ENCODE measurements at places on chromosomes 7 and 10.

DNA sequence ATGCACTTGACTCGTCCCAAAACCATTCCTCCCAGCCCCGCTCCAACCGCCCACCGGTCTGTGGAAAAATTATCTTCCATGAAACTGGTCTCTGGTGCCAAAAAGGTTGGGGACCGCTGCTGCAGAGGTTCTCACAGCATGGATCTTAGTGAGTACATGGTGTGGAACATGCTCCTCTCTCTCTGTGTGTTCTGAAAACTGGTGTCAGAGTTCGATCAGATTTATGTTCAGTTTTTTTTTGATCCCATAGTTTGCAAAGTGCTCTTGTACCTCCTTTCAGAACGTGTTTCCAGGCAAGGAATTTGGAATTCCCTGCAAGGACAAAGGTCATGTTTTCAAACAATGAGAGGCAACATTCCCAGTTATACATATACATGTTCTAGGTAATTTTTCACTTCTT is 61.2 kb upstream of the FAM171A1 start:
- DNase-seq: no peak

DNA sequence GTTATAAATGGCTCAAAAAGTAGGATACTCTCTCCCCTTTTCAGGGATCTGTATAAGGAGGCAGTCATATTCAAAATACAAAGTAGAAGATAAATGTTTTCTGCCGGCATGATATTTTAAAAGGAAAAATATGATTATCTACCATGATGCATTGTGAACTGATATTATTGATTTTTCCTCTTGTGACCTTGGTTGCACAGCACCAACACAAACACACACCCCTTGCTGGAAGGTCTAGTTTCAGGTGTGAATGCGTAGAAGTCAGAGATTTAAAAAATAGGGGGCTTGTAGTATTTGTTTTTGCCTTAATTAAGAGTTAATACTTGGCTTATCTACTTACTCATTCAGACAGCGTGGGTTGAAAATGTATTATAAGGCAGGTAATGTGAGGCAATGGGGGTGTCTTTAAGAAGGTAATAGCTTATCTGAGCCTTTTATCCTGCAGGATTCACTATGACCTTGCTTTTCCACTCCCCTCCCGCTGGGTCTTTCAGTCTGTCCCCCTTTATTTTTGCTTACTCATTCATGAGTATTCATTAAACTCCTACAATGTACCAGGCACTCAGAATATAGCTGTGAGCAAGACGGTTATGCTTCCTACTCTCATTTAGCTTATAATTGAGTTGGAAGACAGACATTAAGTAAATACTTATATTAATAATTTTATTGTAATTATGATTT is 390.6 kb downstream of the SDK1 start:
- DNase-seq: no peak

DNA sequence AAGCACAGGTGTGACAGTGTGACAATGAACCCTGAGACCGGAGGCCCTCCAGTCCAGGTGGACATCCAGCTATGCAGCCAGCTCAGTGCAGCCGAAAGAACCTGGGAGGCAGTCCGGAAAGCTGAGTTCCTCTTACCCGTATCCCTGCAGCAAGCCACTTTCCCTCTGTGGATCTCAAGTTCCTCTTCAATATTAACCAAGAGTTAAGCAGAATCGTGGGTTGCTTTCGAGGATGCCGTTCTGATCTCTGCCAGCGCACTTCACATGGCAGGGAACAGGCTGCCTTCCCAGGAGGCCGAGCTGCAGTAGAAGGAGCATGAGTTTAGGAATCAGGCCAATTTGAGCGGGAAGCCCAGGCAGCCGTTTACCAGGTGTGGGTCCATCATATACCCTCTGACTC is 591.6 kb downstream of the SDK1 start:
- no peak for DNase-seq

DNA sequence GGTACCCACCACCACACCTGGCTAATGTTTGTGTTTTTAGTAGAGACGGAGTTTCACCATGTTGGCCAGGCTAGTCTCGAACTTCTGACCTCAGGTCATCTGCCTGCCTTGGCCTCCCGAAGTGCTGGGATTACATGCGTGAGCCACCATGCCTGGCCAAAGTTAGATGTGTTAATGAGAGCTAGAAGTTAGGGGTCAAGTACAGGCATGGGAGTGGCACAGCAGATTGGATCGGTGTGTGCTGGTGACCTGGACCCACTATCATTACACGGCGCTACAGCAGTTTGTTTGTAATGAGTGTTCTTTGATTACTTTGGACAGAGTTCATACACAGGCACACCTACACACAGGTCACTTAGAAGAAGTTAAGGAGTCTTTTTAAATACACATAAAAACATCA is 36.7 kb downstream of the DNAJB6 start:
- no peak for DNase-seq

GRCh38 chr7:44063894-44064651 is 1.3 kb downstream of the PGAM2 start:
- no peak for DNase-seq

DNA sequence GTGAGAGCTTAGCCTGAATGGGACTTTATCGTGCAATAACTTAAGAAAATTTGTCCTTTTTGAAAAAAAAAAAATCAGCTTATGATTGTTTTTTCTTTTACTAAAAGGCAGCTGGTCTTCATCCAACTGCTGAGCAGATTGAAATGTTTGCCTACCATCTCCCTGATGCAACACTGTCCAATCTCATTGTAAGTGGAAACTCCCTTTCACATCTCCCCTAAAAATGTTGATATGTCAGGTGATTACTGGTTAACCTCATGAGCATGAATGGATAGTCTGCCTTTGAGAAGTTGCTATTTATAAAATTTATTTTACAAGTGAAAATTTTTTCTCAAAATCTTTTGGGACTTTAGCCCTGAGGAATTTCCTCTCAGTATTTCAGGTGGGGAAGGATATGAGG is 17.8 kb upstream of the HKDC1 start:
- no peak for DNase-seq

- no peak for DNase-seq
These were observed 110.5 kb upstream of the KCTD7 start for GRCh38 chr7:66518151-66518691.

GRCh38 chr7:140604760-140605159 is 35.9 kb downstream of the DENND2A start:
- no peak for DNase-seq

GRCh38 chr10:69061305-69062161 is 26.4 kb upstream of the SRGN start:
- peak; percentile 82 for DNase-seq

DNA sequence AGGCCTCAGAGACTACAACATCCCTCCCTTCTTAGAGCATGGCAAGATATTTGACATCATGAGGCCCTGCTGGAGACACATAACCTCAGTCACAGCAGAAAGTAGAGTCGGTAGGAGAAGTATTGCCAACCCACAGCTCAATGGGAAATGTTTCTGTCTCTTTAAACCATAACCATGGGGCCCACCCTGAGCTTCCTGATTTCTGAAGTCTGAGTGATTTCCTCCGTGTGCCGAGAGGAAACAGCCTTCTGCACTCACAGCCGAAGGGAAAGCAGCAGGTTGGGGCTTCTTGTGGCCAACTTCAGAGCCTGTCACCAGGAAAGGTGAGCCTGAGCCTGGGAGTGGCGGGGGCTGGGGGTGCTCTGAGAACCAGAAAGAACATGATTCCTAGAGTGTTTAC is at the start of gene GIMAP1:
TSS of gene GIMAP1 (plus strand) at position 246 of the 400 bp plus-strand sequence. CDS start 2,435 bp downstream, outside the sequence.
- DNase-seq: no peak

DNA sequence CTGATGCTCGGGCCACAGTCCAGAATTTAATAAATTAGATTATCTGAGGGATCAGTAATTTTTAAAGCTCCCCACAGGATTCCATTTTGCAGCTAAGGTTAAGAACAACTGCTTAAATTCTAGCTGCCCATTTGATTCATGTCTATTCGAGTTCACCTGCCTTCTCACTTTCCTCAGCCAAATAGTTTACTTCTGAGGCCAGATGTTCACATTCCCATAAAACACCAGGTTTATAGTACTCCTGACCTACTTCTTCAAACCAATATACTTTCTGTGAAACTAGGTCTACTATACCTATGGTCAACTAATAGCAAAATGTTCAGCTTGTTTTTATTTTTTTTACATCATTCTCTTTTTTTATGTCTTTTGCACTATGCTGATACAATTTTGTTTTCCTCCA is 86.3 kb downstream of the GPR158 start:
- DNase-seq: no peak

GRCh38 chr10:69413221-69413865 is 3.4 kb downstream of the TACR2 start:
- peak; percentile 46 for DNase-seq

DNA sequence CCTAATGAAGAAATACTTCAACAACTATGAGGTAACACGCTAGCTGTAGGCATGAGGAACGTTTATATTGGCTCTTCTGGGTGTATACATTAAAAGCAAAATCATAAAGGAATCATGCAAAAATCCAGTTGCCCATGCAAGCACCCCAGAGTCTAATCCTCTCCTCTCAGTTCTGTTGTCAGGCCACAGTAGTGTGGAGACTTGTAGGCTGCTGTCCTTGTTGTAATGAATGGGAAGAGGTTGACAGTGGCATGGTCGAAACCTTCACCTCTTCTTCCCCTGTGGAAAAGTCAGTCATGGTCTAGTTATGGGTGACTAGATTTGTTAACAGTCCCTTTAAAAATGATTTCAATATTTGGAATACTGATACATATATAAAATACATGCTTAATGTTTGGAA is 121.3 kb downstream of the CNOT4 start:
- DNase-seq: no peak

- no peak for DNase-seq
These were observed 308.8 kb upstream of the PHYHIPL start for GRCh38 chr10:58867683-58868082.

DNA sequence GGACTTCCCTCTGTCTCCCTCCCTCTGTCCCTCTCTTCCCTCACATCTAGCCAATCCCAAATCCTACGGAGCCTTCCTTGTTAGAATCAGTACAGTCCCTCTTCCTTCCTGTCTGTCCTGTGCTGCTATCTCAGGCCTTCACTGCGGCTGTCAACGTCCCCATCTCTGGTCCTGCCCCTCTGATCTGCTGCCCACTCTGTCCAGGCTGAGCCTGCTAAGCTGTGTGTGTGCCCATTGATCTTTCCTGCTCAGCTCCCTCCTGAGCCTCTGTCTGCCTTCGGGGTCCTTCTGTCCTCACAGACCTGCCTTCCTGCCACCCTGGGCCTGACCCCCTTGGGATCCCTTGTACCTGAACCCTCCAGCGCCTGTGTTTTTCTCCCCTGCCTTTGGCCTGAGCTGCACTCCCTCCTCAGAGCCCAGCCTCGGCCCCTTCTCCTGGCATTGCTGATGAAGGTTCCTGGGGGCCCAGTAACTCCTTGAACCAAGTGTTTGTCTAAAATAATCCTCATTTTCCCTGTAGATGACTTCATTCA is 182.1 kb upstream of the SHH start:
- DNase-seq: no peak

DNA sequence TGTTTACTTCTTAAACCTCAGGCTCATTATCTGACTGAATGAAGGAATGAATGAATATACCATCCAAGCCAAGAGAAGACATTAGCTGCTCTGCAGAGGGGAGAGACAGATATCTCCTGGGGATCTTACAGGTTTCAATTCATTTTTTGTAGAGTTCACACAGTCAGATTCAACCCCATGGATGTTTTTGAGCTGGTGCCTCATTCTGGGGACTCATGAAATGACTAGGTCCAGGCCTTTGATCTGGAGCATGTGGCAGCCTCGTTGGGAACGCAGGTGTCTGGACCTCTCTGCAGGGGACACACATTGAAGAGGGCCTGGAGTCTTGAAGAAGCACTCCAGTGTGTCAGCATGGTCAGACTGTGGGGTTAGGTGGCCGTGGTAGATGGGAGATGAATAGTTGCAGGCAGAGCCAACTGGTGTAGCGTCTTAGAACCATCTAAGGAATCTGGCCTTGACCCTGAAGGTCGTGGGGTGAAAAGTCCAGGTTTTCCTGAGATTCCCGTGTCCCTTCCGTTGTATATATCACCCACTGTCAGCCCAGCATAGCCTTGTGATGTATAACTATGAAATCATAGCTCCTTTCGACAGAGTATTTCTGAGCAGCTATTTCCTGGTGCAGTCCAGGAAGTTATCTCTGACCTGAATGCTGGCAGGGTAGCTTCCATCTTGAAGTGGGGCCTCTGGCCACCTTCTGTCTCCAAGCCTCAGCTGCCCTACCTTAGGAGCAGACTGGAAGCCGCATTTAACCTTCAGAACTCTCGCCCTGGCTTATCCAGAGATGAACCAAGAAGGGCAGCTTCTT is 22.3 kb downstream of the BTBD16 start:
- DNase-seq: no peak

DNA sequence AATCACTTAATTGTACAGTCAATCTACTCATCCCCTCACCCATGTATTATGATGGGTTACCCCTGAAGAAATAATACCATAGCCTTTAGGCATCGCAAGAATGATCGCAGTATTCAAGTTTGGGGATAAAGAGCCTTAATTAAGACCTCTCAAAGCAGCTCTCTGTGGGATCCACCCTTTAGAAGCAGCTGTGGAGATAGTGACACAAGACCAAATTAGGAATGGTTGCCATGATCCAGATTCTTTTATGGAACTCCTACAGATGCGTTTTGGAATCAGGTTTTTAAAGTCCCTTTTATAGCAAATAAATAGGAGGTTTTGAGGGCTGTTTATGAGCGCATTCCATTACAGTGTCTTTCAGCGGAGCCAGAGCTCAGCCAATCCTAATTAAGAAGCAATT is 12.2 kb downstream of the TES start:
- DNase-seq: no peak

DNA sequence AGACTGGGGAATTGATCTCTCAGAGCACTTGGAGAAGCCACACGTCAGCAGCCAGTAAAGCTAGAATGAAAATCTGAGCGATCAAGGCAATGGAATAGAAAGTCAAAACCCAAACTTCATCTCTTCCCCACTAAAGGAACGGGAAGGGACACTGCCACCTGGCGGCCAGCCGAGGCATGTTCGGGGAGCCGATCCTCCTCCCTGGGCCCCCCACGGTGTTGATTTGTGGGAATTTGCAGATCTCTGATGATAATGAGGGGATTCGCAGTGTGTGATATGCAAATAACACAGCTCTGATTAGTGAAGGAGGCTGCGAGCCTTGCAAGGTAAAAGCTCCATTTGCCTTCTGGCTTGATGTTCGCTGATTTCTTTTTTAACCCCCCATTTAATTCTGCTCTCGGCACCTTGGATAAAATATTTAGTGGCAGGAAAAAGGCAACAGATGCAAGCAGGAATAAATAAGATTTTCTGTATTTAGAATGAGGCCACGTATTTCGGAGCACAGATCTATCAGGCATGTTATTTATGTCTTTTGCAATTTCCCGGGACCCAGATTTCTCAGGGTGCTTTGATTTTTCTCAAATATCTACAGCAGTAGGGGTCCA is 258.6 kb downstream of the PAXIP1 start:
- DNase-seq: no peak

- no peak for DNase-seq
These were observed 8.0 kb downstream of the PWWP2B start for GRCh38 chr10:132404911-132405462.

DNA sequence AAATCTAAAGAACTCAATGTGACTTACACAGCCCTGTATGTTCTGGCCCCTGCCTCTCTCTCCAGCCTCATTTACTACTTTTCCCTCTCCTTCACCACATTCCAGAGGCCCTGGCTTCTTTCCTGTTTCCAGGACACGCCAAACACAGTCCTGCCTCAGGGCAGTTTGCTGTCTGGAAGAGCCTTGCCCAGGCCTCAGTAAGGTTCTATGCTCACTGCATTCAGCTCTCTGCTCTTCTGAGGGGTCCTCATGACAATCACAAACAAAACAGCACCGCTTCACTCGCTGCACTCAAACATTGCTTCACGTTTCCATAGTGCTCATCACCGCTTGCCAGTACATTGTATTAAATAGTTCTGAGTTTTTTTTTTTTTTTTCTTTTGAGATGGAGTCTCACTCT is 35.1 kb upstream of the GARS1 start:
- no peak for DNase-seq
